Neural progenitor cell (in vitro differentiated cells): ENCODE measurements at places on chromosomes 11 and 22. TPM values are rescaled to one million over a fixed set of nuclear protein-coding genes. Genes with fewer than 3 reads are reported as not detected.

GRCh38 chr11:92852946-92853345, 116.5 kb upstream of the MTNR1B start:
- H3K27me3 ChIP-seq = no peaks in the 10 kb centered on the region
- no peaks in the 10 kb centered on the region for H3K36me3 ChIP-seq
- peaks cover 8% of the 10 kb centered on the region for H3K4me1 ChIP-seq
- H3K27ac ChIP-seq = no peak overlapping the region
- no peak overlapping the region for H3K4me3 ChIP-seq
- DNase-seq = no peak

GPR83 gene
- total RNA-seq = 0.03 TPM in 1 of 2 replicates, not detected in the other

GRCh38 chr22:25816522-25817059, 74.6 kb downstream of the MYO18B start:
- H3K4me1 ChIP-seq = no peaks in the 10 kb centered on the region
- no peak overlapping the region for H3K4me3 ChIP-seq
- no peak overlapping the region for H3K27ac ChIP-seq
- H3K27me3 ChIP-seq = peaks cover 21% of the 10 kb centered on the region

DNA sequence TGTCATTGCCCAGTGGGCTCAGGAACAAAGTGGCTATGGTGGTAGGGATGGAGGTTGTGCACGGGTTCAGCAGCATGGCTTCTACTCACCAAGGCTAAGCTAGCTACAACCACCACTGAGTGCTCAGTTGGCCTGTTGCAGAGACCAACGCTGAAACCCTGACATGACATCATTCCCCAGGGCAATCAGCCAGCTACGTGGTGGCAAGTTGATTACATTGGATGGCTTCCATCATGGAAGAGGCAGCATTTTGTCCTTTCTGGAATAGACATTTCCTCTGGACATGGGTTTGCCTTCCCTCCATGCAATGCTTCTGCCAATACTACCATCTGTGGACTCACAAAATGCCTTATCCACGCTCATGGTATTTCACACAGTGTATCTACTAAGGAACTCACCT, 634.3 kb downstream of the OPCML start:
- H3K4me1 ChIP-seq = peaks cover 9% of the 10 kb centered on the region
- no peak overlapping the region for H3K27ac ChIP-seq
- H3K36me3 ChIP-seq = no peaks in the 10 kb centered on the region
- H3K4me3 ChIP-seq = no peak overlapping the region
- no peak for DNase-seq
- H3K27me3 ChIP-seq = no peaks in the 10 kb centered on the region

GRCh38 chr11:65606876-65607613, 7.0 kb downstream of the MAP3K11 start:
- H3K4me3 ChIP-seq = peak overlapping the region; percentile 31
- DNase-seq = peak; percentile 98
- no peak overlapping the region for H3K27ac ChIP-seq
- H3K4me1 ChIP-seq = peaks cover 13% of the 10 kb centered on the region

DNA sequence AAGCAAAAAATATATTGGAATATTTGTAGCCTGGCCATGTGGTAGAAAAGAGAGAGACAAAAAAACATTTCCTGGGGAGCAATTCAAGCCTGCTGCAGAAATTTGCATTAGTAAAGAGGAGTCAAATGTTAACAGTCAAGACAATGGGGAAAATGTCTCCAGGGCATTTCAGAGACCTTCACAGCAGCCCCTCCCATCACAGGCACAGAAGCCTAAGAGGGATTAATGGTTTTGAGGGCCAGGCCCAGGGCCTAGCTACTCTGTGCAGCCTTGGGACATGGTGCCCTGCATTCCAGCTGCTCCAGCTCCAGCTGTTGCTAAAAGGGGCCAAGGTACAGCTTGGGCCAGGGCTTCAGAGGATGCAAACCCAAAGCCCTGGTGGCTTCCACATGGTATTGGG, 46.8 kb downstream of the PGR start:
- no peak overlapping the region for H3K4me3 ChIP-seq
- no peaks in the 10 kb centered on the region for H3K36me3 ChIP-seq
- H3K27ac ChIP-seq = no peak overlapping the region
- H3K4me1 ChIP-seq = no peaks in the 10 kb centered on the region
- no peaks in the 10 kb centered on the region for H3K27me3 ChIP-seq

PVALB gene
- not detected in 2 replicates for total RNA-seq

DNA sequence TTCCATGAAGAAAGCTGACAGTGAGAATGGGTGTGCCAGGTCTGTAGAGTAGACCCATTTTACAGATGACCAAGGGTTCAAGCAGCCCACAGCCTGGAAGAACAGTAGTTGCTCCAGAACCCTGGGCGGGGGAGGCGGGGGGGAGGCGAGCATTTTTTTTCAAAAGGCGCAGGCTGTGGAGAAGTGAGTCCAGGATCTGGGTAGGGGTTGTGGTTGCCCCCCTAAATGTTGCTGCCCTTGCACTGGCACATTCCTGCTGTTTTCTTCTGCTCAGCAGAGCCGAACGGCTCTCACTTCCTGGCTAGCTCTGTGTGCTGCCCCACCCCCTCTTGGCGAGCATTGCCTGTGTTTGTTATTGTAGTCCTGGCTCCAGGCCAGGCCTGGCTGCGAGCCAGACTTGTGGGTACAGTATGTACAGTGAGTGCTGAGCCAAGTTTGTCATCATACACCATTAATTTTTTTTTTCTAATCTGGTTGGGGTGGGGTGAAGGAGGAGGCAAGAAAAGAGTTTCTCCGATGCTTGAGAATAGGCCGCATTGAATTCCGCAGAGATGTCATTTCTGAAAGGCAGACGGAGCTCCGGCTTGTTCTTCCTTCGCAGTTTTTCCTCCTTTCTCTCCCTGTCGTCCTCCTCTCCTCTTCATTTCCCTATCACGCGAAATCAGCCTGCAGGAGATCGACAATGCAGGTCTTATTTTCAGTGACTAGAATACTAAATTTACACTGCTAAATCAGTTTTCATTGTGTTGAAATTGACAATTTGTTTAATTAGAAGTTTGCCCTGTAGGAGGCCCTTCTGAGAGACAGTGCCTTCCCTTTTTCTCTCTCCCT, 100.5 kb downstream of the ZBTB16 start:
- H3K4me3 ChIP-seq = no peak overlapping the region
- peaks cover 35% of the 10 kb centered on the region for H3K4me1 ChIP-seq
- DNase-seq = peak; percentile 55

DNA sequence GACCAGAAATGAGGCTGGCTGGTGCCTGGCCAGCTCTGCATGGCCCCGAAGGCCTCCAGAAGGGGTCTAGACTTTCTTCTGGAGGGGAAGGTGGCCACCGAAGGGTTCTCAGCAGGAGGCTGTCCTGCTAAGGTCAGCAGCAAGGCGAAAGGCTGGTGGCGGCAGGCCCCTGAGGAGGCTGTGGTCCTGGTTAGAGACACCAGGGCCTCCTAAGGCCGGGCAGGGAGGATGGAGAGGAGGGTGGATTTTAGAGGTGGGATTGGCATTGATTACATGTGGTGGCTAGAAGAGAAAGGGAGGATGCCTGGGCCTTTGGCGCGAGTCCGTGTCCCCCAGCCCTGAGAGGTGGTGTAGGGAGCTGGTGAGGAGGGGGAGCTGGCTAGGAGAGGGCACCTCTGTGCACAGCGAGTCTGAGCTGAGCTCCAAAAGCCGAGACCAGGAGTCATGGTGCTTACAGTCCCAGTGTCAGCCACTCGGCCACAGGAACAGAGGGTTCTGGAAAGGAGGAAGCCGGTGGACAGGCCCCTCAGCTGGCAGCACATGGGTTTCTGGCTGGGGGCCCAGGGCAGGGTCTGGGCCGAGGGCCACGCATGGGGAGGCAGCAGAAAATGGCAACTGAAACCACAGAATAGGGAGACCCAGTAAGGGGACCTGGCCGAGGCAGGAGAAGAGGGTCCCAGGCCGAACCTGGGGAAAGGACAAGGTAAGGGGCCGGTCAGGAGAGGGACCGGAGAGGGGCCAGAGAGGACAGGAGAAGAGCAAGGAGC, 2.5 kb downstream of the FERMT3 start:
- H3K36me3 ChIP-seq = no peaks in the 10 kb centered on the region
- peak; percentile 1 for DNase-seq
- H3K4me1 ChIP-seq = no peaks in the 10 kb centered on the region
- no peak overlapping the region for H3K27ac ChIP-seq

GRCh38 chr11:30758946-30759504, 172.9 kb upstream of the MPPED2 start:
- H3K27me3 ChIP-seq = no peaks in the 10 kb centered on the region
- H3K4me3 ChIP-seq = no peak overlapping the region
- no peaks in the 10 kb centered on the region for H3K36me3 ChIP-seq
- no peak for DNase-seq

DNA sequence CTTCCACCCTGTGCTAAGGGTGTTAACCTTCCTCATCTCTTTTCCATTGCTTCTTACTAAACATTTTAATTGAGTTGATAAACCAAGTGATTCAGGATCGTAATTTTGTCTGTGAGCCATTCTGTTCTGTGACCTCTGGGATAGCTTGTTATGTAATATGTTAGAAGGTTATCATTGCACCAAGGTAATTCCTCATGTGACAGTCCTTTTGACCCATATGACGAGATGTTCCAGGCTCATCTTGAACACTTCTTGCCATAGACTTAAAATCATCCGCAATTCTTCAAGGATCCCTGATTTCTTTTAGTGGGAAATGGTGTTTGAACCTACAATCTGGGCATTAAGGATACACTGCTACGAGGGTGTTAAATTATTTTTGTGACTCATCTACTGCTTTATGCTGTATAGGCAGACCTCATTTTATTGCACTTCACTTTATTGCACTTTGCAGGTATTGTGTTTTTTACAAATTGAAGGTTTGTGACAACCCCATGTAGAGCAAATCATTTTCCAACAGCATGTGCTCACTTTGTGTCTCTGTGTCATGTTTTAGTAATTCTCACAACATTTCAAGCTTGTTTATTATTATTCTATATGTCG, 19.0 kb upstream of the MPZL2 start:
- DNase-seq = no peak
- H3K27ac ChIP-seq = no peak overlapping the region
- no peaks in the 10 kb centered on the region for H3K4me1 ChIP-seq

MYO7A gene
- total RNA-seq = 0.97 and 2.7 TPM in 2 replicates

DNA sequence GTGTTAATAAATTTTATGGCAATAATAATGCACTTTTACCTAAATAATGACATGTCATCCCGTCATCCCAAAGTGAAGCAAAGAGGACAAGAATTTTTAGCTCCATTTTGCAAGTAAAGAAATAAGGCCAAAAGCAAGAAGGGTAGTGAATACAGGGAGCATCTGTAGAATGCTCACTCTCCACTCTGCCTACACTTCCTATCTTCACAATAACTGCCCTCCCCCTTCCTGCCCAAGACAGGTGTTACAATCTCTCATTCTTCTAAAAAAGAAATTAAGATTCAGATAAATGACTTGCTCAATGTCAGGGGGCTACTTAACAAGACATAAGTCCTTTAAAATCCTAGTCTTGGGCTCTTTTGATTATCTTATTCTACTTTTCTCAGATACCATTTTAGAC, 8.9 kb downstream of the RDX start:
- H3K4me3 ChIP-seq = no peak overlapping the region
- H3K4me1 ChIP-seq = peaks cover 7% of the 10 kb centered on the region
- no peaks in the 10 kb centered on the region for H3K27me3 ChIP-seq
- no peak overlapping the region for H3K27ac ChIP-seq
- no peaks in the 10 kb centered on the region for H3K36me3 ChIP-seq

- H3K4me3 ChIP-seq = no peak overlapping the region
- H3K27ac ChIP-seq = no peak overlapping the region
Observed at GRCh38 chr11:65125197-65126056, 3.3 kb downstream of the MRPL49 start.

DNA sequence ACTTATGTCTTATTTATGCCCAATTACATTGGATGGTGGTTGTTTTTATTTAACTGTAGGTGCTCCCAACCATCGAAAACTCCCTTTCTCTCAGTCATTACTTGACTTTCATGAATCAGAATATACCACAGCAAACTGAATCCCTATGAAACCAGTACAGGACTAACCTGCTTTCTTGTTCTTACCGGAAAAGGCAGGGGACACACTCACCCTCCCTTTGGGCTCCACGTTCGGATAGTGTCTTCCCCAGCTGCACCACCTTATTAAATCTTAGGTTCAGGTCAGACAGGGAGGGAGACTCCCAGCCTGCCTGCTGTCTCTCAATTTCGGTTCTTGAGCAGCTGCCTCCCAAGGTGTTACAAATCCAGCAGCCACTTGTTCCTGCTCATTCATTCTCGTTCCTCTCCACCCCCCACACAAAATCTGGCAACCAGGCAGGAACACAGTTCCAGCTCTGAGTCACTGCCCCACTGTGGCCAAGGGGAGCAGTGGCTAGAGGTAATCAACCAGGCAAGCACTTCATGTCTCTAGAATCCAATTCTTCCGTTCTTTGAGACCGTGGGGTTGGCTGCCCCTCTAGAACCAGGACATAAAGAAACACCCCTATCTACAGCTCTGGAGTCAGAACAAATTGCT, 133.0 kb downstream of the PLEKHA7 start:
- H3K36me3 ChIP-seq = no peaks in the 10 kb centered on the region
- H3K4me1 ChIP-seq = peaks cover 34% of the 10 kb centered on the region
- no peak overlapping the region for H3K4me3 ChIP-seq
- peak; percentile 62 for DNase-seq
- H3K27me3 ChIP-seq = no peaks in the 10 kb centered on the region

CYP2D6 gene
- 0.24 and 1.5 TPM in 2 replicates for total RNA-seq

- DNase-seq = no peak
- H3K27ac ChIP-seq = no peak overlapping the region
- H3K27me3 ChIP-seq = no peaks in the 10 kb centered on the region
- no peak overlapping the region for H3K4me3 ChIP-seq
- H3K4me1 ChIP-seq = no peaks in the 10 kb centered on the region
Observed at GRCh38 chr22:20558534-20558933, 51.1 kb downstream of the MED15 start.

DNA sequence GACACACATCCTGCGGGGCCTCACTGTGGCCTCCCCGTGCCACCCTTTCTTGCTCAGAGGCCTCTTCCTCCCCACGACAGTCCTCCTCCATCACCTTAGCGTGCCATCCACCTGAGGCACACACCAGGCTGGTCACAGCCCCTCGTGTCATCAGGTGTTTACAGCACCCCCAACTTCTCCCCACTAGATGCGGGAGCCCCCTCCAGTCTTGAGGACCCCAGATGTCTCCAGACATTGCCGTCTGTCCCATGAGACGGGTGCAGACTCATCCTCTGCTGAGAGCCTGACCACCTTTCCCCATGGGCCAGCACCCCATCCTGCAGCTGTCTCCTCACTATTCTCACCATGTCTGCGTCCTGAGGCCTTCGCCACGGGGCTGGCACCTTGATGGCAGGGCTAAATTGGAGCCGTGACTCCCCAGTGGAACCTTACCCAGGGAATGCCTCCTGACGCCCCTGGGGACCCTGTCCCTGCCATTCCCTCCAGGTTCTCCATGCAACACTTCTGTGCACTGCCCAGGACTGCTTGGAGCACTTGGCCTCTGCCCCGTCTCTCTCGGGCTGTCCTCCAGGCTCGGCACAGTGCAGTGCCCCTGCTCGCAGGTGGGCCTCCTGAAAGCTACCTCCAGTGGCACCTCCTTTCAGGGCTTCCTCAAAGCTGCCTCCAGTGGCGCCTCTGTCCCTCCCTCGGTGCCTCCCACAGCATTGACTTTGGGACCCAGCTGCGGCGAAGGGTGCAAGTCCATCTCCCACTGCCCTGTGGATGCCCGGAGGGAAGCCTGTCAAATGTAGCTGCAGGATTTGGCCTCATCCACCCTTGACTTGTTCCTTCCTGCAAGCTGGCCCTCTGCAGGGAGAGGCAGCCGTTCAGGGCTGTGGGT, 1386.8 kb downstream of the BRD1 start:
- H3K4me1 ChIP-seq = no peaks in the 10 kb centered on the region
- no peak for DNase-seq
- H3K36me3 ChIP-seq = no peaks in the 10 kb centered on the region
- no peak overlapping the region for H3K27ac ChIP-seq
- H3K27me3 ChIP-seq = no peaks in the 10 kb centered on the region
